A549 treated with GW870086 at 1 μM for 4 hours (cell line): ENCODE measurements at places on chromosomes 1 and 21. TPM values are rescaled to one million over a fixed set of nuclear protein-coding genes. Genes with fewer than 3 reads are reported as not detected.

Gene CACNA1S
- total RNA-seq = not detected in 5 replicates

Gene IGSF3
- total RNA-seq = 14.4 to 21.3 TPM (median 19.2 TPM) in 5 replicates

Gene ABCG1
- 2.3 to 2.8 TPM (median 2.6 TPM) in 5 replicates for total RNA-seq

Gene ZNF683
- total RNA-seq = not detected in 5 replicates

Gene TNFRSF9
- 2.0 to 3.1 TPM (median 2.9 TPM) in 5 replicates for total RNA-seq

Gene HAO2
- total RNA-seq = not detected in 5 replicates

Gene CDK18
- total RNA-seq = 0.73 to 1.3 TPM (median 1.1 TPM) in 5 replicates

Gene CAMK1G
- 0.16 to 0.51 TPM (median 0.26 TPM) in 5 replicates for total RNA-seq

Gene NHLH1
- total RNA-seq = 0.30 to 0.51 TPM (median 0.38 TPM) in 5 replicates

Gene FCRL5
- total RNA-seq = not detected in 5 replicates

Gene LCE1B
- not detected in 5 replicates for total RNA-seq

Gene ZNF436
- 4.2 to 5.8 TPM (median 5.6 TPM) in 5 replicates for total RNA-seq

Gene MROH7
- not detected in 5 replicates for total RNA-seq

Gene TAS1R1
- not detected in 5 replicates for total RNA-seq
